ENCODE measurements at places on chromosomes 7 and 10.

- DNase-seq = no peak
Observed at GRCh38 chr7:134367956-134368749, 51.4 kb upstream of the SLC35B4 start.

DNA sequence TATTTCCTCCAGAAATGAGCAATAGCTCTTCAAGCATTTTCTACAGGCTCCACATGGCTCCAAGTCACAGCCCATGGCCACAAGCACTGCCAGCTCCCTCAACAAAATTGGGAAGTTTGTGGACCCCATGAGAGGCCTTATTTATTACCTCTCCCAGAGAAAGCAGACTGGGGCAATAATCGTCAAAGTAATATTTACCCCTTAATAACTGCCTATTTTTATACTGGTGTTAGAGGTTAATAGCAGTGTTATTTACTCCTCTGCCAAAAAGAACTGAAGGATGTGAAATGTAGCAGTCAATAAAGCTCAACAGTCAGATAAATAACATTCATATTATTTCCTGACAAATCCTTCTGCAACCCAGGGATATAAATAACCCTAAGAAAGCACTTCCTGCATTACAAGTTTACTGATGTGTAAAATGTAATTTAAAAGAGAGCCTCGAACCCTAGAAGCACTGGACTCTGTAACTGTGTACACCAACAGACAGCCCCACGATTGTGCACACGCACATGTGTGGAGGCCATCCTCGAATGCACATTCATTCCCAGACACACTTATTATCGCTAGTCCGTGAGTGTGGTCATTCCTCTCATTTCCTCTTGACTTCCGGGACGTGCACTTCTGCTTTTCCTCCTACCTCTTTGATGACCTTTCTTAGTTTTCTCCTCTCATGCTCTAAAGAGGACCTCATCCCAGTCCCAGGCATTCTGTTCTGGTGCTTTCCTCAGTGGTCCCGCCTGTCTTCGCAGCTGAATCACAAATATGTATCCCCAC, 157.4 kb downstream of the EVX1 start:
- no peak for DNase-seq

DNA sequence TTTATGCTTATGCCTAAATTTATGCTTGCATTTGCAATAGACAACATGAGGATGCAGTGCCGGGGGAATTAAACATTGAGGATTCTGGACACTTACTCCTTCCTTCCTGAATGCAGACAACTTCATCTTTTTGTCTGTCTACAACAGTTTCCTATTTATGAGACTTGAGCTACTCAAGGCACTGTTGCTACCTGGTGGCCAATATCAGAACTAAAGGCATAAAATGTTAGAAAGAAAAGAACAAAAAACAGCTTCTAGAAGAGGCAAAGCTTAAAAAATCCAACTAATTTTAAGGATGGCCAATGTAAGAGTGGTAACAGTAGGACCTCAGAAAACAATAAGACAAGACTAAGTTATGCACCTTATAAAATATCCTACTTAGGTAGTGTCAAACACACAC, 144.5 kb upstream of the PTN start:
- DNase-seq = no peak

DNA sequence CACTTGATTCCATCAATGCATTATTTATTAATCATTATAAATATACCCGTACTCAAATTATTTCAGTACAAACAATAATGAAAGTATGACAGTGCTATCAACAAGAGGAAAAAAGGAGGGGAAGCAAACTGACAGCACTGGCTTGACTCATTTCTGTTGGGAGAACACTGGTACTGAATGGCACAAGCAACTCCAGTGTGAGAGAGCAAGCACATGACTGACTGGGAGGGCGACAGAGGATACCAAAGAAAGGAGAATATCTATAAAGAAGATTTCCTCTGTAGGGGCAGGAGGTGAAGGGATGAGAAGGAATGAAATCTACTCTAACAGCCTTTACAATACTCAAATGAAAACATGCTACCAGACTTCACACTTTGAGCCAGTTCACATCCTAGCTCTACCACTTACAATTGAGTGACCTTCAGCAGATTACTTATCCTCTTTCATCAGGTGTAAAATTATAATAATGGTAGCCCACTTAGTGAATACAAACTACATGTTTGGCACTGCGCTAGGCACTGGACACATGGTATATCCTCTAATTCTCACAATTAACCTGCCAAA, 1.5 kb downstream of the USP54 start:
- no peak for DNase-seq

- DNase-seq = no peak
Observed at GRCh38 chr10:109426987-109427386, 496.3 kb downstream of the XPNPEP1 start.

DNA sequence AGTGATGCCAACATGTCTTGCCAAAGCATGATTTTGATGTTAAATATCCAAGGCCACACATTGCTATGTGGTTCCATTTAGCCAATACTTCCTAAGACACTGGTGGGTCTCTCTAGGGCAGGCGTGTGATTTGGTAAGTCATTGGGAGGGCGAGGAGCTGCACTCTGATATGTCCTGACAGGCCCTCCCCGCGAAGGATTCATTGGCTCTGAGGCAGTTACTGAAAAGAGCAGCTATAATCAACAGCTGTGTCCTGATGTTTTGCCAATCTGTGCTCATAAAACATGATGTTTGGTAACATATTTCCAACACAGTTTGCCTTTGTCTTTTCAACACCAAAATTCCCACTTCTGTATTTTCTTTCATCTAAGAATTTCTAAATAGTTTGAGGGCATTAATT, 646.7 kb downstream of the PARD3 start:
- no peak for DNase-seq

DNA sequence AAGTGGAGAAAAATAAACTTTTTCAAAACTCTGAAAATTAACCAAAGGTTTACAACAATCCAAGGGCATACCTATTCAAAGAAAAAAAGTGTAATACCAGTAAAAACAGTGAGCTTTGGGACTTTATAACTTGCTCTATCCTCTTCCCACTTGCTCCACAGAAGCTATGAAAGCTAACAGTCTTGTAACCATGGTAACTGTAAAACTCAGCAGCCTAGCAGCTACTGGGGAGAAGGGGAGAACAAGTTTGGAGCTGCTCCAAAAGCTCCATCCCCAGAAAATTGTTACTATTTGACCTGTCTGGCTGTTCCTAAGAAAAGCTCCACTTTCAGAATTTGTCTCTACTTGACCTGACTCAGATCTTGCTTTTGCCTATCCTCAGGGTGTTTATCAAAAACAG, 191.5 kb downstream of the OTUD1 start:
- DNase-seq = no peak

DNA sequence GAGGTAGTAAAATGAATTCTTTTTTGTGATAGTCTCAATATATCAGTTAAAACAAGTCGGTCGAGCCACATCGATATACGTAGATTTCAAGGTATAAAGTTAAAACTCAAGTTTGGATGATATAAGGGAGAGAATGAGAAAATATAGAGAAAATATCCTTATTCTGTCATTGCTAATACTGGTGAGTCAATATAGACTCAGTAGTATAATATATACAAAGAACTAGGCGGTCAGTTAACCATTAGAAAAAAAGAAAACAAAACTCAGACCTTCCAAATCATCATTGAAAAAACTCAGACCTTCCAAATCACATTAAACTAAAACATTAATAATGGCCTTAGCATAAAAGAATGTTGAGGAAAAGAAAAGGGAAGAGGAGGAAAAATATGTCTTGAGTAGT, 817.1 kb upstream of the IGFBP3 start:
- no peak for DNase-seq

- no peak for DNase-seq
Observed at GRCh38 chr10:100146875-100147650, 38.8 kb downstream of the ERLIN1 start.

GRCh38 chr10:84352251-84352842, 24.0 kb downstream of the CCSER2 start:
- no peak for DNase-seq

DNA sequence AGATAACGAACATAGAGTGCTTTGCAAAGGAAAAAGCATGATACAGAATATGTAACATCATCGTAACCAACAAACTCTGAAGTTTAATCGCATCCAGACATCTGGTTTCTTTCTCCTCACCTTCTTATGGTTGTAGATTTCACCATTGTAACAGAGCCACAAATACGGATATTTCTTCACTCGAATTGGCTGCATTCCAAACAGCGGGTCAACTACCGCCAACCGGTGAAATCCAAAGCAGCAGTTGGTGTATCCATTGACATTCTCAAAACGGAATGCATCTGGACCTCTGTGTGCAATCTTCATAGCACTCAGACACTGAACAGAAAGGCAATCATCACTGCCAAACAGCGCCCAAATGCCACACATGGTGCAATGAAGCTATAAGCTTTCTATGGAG, 3.4 kb downstream of the ASNS start:
- DNase-seq = no peak

DNA sequence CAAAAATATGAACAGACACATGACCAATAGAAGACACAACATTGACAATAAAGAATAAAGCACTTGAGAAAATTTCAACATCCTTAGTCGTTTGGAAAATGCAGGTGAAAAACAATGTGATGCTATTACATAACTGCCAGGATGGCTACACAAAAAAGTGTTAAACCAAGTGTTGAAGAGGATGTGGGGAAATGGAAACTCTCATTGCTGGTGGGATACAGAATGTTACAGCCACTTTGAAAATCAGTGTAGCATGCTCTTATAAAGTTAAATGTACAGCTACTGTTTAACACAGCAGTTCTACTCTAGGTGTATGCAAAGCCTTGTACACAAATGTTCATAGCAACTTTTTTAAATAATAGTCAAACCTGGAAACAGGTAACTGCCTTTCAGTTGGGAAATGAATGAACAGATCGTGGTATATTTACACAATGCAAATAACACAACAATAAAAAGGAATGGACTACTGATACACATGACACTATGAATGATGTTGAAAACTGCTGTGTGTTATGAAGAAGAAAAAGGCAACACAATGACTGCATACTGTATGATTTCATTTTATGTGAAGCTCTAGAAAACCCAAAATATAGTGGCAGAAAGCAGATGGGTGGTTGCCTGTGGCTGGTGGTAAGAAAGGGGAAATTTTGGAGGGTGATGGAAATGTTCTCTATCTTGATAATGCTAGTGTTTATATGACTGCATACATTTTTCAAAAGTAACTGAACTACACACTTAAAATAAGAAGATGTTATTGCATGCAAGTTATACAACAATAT, 102.2 kb upstream of the VIPR2 start:
- DNase-seq = no peak

DNA sequence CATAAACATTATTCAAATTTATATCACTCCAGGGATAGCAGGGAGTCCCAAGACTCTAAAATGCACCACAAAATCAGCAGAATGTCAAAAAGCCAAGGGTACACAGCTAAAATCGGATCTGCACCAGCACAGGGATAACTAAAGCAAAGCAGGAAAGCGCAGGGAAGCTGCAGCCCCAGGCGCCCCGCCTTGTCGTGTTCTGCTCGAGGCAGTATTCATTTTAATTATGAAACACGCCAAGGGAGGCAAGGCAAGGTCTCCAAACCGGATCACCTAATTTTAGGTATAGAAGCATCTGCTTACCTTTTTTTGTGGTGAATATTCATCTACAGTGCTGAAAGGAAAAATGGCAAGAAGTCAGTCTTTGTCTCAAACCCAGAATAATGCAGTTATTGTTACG, 199.4 kb downstream of the RAPGEF5 start:
- no peak for DNase-seq

GRCh38 chr10:21523557-21524008, 1.9 kb downstream of the SKIDA1 start:
- no peak for DNase-seq

DNA sequence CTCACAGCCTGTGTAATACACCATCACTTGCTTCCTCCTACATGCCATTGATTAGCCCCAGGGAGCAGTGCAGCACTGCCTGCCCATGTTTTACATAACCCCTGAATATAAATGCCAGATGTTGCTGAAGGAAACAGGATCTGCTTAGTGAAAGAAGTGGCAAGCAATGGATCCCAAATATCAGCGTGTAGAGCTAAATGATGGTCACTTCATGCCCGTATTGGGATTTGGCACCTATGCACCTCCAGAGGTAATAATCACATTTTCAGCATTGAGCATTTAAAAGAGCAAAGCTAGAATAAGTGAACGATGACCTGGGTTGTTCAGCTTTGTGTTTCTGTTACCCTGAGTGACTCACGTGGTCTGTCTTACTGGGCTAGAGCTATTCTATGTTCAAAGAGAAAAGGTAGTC, at the start of gene AKR1C4:
Gene AKR1C4 (plus strand): TSS at position 136 of the 412 bp plus-strand sequence. CDS start 31 bp downstream, at position 167.
- DNase-seq = no peak

- no peak for DNase-seq
Observed at GRCh38 chr7:70684173-70684572, 447.8 kb upstream of the GALNT17 start.

DNA sequence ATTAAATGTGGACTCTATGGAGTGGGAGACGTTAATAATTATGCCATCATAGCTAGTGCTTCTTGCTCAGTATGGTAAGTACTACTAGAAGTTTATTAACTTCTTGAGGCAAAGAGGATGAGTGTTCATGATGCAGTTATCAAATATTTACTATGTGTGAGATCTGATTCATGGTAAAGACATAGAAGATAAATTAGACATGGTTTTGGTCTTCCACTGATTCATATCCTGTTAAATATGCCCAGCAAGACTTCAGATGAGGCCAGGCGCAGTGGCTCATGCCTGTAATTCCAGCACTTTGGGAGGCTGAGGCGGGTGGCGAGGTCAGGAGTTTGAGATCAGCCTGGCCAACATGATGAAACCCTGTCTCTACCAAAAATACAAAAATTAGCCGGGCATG, 547.1 kb upstream of the ANKRD30A start:
- DNase-seq = no peak

- no peak for DNase-seq
Observed at GRCh38 chr7:158274404-158274811, 313.2 kb downstream of the PTPRN2 start.

GRCh38 chr7:120898715-120899499, 41.0 kb upstream of the TSPAN12 start:
- no peak for DNase-seq

GRCh38 chr7:123633553-123633952, 22.1 kb upstream of the LMOD2 start:
- no peak for DNase-seq

DNA sequence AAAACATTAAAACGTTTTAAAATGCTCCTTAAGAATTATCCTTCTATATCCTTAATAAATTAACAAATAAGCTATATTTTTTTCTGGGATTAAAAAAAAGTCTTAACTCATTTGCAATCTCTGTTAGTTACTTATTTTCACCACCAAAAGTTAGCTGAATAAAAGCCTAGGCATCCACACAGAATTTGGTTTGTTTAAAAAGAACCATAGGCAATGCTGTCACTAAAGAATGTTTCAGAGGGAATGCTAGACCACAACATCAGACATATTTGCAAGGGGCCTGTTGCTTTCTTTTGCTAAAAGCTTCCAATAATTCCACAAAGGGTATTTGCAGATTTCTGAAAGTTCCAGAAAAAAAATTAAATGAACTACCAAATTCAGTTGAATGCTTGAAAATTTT, 244.2 kb downstream of the POU6F2 start:
- no peak for DNase-seq

- no peak for DNase-seq
Observed at GRCh38 chr7:133535308-133535707, 282.4 kb downstream of the EXOC4 start.

DNA sequence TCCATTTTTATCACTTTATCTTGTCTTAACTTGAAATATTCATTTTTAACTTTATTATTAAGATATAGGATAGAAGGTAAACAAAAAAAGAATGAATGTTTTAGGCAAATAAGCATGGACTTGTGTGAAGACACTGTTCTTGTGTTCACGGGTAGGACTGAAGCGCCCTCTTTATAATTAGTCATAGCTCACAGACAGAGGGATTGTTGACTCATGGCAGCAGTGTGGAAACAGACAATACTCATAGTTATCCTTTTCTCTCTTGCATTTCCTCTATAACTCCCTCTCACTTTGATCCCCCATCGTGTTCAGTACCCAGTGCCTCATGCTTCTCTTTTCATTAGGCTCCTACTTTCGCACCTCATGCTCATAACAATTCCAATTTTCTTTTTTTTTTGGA, 731.8 kb downstream of the PHTF2 start:
- DNase-seq = no peak
